T-cell (primary cell): ENCODE measurements at places on chromosomes 1 and 21. TPM values are rescaled to one million over a fixed set of nuclear protein-coding genes. Genes with fewer than 3 reads are reported as not detected.

Gene SPRR5
- total RNA-seq, result not detected

Gene TMEM52
- 0.93 TPM for total RNA-seq

Gene PALMD
- not detected for total RNA-seq

Gene ATXN7L2
- total RNA-seq, result 12.5 TPM

Gene TMOD4
- total RNA-seq, result 2.9 TPM

Gene BLACAT1
- total RNA-seq, result not detected

DNA sequence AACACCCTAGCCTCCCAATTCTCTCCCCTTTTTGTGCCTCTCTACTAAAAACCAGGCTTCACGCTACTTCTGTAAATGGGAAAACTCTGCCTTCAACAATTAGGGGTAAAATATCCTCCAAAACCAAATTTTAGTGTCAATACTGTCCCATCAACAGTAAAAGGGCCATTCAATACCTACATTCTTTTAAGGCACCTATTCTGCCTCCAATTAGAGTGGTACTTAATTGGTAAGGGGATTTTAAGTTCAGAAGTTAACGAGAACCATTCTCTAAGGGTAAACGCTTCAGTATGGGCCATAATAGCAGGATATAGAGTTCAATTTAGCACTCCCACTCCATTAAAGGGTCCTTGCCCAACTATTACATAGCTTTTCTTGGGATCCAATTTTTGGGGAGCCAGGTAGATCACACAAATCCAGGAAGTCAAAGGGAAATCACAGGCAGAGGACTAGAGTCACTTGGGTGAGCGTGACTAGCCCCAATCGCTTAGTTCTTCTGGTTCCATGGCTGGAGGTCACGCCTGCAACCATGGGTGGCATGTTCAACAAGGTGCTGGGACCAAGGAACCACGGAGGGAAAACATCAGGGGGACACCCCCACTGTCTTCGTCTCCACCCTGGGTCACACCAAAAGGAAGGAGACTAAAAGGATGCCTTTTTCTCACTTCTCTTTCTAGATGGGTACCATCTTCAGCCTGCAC, 20.1 kb upstream of the BSDC1 start:
- no peak for DNase-seq
- no peaks in the 10 kb centered on the region for H3K4me1 ChIP-seq
- H3K27me3 ChIP-seq, result no peaks in the 10 kb centered on the region
- H3K27ac ChIP-seq, result no peak overlapping the region
- H3K4me3 ChIP-seq, result no peak overlapping the region

Gene C1orf115
- 1.6 TPM for total RNA-seq

DNA sequence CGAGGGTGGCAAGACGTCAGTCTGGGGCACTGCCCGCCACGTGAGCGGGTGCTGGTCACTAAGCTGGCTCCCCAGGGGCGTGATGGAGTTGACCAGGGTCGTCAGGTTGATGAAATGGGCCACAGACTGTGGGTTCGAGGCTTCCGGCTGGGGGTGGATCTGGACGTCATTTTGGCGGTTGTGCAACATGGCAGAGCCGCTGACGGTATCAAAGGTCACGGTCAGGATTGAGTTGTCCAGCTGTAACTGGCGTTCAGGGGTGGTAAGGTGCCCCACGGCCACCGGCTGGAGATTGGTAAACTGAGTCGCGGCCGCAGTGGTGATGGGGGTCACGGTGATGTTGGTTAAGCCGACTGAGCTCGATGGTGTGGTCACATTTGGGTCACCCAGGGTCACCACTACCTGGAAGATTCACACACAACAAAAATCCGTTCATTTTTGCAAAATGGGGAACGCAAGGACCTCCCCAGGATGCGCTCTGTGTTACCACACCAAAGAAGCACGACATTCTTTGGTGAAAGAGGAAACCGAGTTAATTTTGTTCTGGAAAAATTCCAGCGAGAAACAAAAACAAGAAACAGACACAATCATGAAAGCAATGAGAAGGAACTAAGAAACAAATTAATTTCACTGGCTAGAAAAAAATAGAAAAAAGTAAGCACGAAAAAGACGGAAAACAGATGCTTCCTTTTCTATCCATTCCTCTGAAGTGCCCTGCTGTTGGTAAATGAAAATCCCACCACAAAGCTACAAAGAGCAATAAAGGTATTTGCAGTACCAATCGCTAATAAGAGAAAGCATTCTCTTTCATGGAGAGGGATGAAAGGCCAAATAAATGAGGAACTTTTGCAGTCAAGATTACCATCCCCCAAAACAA, 34.7 kb upstream of the RIPK4 start:
- H3K27me3 ChIP-seq, result no peaks in the 10 kb centered on the region
- H3K27ac ChIP-seq, result no peak overlapping the region
- DNase-seq, result no peak
- H3K4me1 ChIP-seq, result no peaks in the 10 kb centered on the region
- no peak overlapping the region for H3K4me3 ChIP-seq

Gene SDC3
- 0.95 TPM for total RNA-seq

GRCh38 chr1:230772457-230773395, 25.5 kb downstream of the CAPN9 start:
- no peaks in the 10 kb centered on the region for H3K27me3 ChIP-seq
- no peaks in the 10 kb centered on the region for H3K36me3 ChIP-seq
- no peaks in the 10 kb centered on the region for H3K4me1 ChIP-seq
- no peak for DNase-seq

DNA sequence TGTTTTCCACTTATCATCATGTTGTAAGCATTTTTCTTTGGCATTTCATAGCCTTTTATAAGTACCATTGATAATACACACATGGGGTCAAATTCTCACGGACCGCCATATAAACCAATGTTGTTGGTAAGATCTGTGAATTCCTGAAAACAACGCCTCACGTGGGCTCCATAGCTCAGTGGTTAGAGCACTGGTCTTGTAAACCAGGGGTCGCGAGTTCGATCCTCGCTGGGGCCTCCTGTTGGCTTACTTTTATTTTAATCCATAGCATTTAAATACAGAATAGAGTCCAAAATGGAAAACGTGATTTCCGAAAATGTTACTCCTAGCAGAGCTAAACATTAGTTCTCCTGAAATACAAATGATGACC, 83.1 kb downstream of the HHIPL2 start:
- no peaks in the 10 kb centered on the region for H3K36me3 ChIP-seq
- no peaks in the 10 kb centered on the region for H3K4me1 ChIP-seq
- peak overlapping the region; percentile 38 for H3K4me3 ChIP-seq
- peak; percentile 36 for DNase-seq

GRCh38 chr1:54716299-54717047, 812 bp downstream of the TTC4 start:
- H3K27ac ChIP-seq, result no peak overlapping the region
- H3K27me3 ChIP-seq, result no peaks in the 10 kb centered on the region
- H3K4me3 ChIP-seq, result peak overlapping the region; percentile 97
- no peak for DNase-seq
- H3K4me1 ChIP-seq, result peaks cover 14% of the 10 kb centered on the region

- DNase-seq, result no peak
- H3K4me1 ChIP-seq, result no peaks in the 10 kb centered on the region
- H3K4me3 ChIP-seq, result no peak overlapping the region
- H3K27ac ChIP-seq, result no peak overlapping the region
- H3K36me3 ChIP-seq, result no peaks in the 10 kb centered on the region
These were observed 53.7 kb downstream of the PAX7 start for GRCh38 chr1:18684303-18684702.

Gene SPATA46
- not detected for total RNA-seq

GRCh38 chr1:15433471-15433870, 4.8 kb upstream of the CTRC start:
- no peaks in the 10 kb centered on the region for H3K4me1 ChIP-seq
- no peaks in the 10 kb centered on the region for H3K36me3 ChIP-seq
- no peak overlapping the region for H3K27ac ChIP-seq
- H3K27me3 ChIP-seq, result peaks cover 3% of the 10 kb centered on the region
- no peak overlapping the region for H3K4me3 ChIP-seq

GRCh38 chr1:171715813-171716251, 26.0 kb downstream of the VAMP4 start:
- H3K4me3 ChIP-seq, result no peak overlapping the region
- DNase-seq, result no peak
- no peaks in the 10 kb centered on the region for H3K4me1 ChIP-seq

DNA sequence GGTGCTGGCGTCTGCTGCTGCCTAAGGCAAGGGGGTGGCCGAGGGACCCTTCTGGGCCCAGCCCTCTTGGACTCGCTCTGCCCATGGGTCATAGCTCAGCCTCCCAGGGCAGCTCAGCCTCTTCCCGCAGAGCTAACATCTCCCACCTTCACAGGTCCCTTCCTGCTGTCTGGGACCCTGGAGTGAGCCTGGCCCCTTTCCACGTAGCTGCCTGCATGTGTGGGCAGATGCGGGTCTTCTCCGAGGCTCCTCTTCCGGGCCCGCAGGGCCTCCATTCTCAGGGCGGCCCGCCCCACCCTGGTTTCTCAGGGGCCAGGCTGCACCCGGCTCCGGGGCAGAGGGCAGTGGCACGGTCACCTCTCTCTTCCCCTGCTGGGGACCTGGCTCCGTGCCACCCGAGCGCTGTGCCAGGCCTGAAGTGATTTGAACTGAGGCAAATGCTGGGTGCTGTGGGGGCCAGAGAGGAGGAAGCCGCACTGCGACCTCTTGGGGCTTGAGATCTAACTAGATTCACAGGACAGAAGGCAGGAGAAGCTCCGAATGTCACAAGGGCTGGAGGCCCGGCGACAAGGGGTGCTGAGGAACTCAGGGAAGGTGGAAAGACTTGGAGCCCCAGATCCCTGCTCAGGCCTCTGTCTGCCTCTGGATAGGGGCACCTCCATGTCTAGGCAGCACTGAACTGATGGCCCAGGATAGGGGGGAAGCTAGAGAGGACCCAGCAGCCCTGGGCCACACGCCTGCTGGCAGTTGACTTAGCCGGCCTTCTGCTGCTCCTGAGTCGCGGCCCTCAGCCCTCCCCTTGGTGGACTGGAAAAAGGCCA, 40.7 kb downstream of the COQ8A start:
- H3K27me3 ChIP-seq, result no peaks in the 10 kb centered on the region
- no peak overlapping the region for H3K4me3 ChIP-seq
- DNase-seq, result no peak

- no peak overlapping the region for H3K4me3 ChIP-seq
- no peaks in the 10 kb centered on the region for H3K4me1 ChIP-seq
- H3K36me3 ChIP-seq, result peaks cover 17% of the 10 kb centered on the region
- no peak for DNase-seq
- H3K27ac ChIP-seq, result no peak overlapping the region
These were observed 471.4 kb downstream of the PTBP2 start for GRCh38 chr1:97192872-97193572.
